ENCODE measurements at places on chromosomes 7 and 10.

DNA sequence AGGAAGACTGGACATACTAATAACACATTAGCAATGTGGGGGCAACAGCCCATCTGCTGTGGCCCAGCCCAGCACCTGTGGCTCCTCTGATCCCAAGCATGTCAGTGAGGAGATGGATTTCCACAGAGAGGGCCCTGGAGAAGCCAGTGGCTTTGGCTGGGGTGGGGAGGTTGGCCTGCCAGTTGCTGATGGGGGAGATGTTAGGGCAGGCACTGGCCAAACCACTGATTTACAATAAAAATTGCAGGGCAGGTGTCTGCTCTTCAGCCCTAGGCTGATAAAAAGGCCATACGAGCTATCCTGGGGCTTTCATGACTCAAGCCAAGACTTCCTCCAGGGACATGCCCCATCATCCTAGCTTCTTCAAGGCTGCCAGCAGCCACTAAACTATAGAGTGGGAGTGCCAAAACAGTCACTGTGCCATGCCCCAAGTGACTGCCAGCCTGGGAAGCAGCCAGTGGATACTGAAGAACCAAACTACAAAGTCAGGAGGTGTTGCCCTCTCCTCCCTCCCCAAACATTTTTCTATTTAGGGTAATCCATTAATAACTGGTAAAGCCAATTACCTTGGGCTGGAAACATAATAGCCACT lies 37.8 kb downstream of the DPCD start:
- DNase-seq, result no peak

GRCh38 chr10:22593636-22594198 lies 120.7 kb downstream of the PIP4K2A start:
- no peak for DNase-seq

DNA sequence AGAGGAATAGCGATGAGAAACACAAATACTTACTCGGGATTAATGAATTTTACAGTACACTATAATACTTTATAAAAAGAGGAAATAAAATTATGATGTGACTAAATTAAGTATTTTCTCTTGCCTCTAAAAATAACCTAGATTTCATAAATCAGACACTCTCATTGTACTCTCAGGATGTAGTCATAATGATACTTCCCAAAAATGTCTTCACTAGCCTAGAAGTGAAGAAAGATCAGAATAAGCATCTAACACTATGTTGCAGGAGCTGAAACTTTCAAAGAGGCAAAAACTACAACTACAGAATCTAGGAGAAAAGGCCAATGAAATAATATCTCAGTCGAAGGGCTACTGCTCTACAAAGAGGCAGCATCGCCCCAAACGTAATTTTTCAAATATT lies 49.4 kb downstream of the DNAJC1 start:
- no peak for DNase-seq

- DNase-seq, result peak; percentile 26
Measured at GRCh38 chr10:33421789-33422462, 87.5 kb upstream of the NRP1 start.

DNA sequence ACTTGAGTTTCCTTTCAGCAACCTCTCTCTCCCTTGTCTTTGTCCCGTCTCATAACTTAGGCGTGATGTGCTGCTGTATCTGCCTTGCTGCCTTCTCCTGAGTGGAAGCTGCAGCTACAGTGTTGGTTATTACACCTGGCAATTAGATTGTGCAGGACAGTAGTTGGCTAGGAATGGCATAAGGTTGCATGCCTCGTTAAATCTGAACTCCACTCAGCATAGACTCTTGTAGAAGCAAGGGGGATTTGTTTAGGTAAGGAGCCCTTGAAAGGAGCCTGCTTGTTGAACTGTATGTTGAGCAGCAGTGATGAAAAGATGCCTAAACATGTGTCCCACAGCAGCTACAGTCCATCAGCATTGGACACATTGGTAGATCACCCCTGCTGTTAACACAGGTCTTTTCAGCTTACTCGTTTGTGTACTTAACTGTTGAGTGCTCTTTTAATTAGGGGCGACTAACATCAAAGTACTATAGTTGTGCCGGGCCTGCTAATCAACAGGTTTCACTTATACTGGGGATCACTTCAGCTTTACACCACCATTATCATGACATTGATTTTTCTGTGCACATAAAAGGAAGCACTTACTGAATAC lies 225.0 kb downstream of the AUTS2 start:
- DNase-seq, result no peak

GRCh38 chr10:73964743-73965142 lies 33.2 kb upstream of the VCL start:
- DNase-seq, result no peak

Data from SW480 (cell line).